ENCODE measurements at places on chromosomes 1 and 21. TPM values are rescaled to one million over a fixed set of nuclear protein-coding genes. Genes with fewer than 3 reads are reported as not detected.

The KCNK2 gene
- not detected for polyA plus RNA-seq

The ELAPOR1 gene
- 10.3 TPM for polyA plus RNA-seq

- DNase-seq, result no peak
- no peaks in the 10 kb centered on the region for H3K4me1 ChIP-seq
- H3K27me3 ChIP-seq, result no peaks in the 10 kb centered on the region
- no peaks in the 10 kb centered on the region for H3K36me3 ChIP-seq
Measured at GRCh38 chr1:42000766-42001165, 82.0 kb upstream of the HIVEP3 start.

DNA sequence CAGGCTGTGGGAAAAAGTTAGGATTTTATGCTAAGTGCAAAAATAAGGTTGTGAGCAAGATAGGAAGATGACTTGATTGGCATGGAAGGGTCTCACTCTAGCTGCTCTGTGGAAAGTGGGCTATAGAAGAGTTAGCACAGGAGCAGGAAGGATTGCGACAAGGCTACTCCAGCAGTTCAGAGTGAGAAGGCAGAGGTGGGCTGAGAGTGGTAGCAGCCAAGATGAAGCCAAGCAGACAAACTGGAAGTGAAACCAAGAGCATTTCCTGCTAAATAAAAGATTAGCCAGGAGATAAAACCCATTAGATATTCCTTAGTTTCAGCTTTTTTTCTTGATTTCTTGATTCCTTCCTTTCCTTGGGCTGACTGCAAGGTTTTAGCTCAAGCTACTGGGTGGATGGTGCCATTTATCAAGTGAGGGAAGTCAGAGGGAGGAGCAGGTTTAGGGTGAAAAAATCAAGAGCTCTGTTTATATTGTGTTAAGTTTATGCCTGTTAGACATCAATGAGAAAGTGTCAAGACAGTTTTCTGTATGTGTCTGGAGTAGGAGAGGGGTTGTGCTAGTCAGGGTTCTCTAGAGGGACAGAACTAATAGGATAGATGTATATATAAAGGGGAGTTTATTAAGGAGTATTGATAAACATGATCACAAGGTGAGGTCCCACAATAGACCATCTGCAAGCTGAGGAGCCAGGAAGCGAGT lies 33.1 kb upstream of the ZNF644 start:
- no peak overlapping the region for H3K27ac ChIP-seq

The ANGPTL3 gene
- polyA plus RNA-seq, result not detected

- no peak for DNase-seq
- no peaks in the 10 kb centered on the region for H3K36me3 ChIP-seq
- no peaks in the 10 kb centered on the region for H3K4me1 ChIP-seq
- H3K27me3 ChIP-seq, result no peaks in the 10 kb centered on the region
Measured at GRCh38 chr1:71298633-71299032, 217.8 kb upstream of the ZRANB2 start.

DNA sequence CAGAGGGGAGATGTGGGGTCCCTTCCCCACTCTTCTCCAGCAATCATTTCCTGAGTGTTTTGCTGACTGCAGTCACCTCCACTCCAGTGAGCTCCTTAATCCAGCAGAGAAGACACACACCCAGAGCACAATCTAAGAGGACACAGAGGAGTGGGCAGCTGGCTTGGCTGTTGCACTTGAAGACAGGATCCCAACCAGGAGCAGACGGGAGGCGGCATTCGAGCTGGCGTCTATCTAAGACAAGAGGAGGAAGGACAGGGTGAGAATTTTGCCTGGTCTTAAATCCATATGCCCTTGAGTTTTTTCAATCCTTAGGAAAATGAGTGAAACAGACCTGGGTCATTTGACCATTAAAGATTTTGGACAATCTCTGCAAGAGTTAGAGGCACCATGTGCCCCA lies 56.1 kb upstream of the SIM2 start:
- no peak for DNase-seq
- H3K27ac ChIP-seq, result no peak overlapping the region
- H3K36me3 ChIP-seq, result no peaks in the 10 kb centered on the region
- no peaks in the 10 kb centered on the region for H3K4me1 ChIP-seq
- H3K27me3 ChIP-seq, result no peaks in the 10 kb centered on the region

The CGN gene
- polyA plus RNA-seq, result not detected

DNA sequence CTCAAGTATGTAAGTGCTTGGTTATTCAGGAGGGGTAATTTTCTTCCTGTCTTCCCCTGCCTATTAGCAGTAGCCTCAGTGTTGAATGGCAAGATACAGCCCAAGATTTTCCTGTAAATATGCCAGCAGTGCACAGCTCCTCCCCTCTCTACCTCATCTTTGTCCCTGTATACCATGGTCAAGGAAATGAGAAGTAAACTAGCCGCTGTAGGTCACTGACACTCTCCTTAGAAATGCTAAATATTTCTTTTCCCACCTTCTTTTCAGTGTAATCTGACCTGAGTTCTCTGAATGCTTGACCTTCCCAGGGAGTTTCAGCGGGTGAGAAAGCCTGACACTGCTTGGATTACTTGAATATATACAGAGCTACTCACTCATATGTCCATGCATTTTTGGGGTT lies 84.1 kb upstream of the ZNF326 start:
- no peaks in the 10 kb centered on the region for H3K36me3 ChIP-seq
- no peaks in the 10 kb centered on the region for H3K4me1 ChIP-seq
- H3K27me3 ChIP-seq, result no peaks in the 10 kb centered on the region
- no peak for DNase-seq
- no peak overlapping the region for H3K4me3 ChIP-seq
- H3K27ac ChIP-seq, result no peak overlapping the region

DNA sequence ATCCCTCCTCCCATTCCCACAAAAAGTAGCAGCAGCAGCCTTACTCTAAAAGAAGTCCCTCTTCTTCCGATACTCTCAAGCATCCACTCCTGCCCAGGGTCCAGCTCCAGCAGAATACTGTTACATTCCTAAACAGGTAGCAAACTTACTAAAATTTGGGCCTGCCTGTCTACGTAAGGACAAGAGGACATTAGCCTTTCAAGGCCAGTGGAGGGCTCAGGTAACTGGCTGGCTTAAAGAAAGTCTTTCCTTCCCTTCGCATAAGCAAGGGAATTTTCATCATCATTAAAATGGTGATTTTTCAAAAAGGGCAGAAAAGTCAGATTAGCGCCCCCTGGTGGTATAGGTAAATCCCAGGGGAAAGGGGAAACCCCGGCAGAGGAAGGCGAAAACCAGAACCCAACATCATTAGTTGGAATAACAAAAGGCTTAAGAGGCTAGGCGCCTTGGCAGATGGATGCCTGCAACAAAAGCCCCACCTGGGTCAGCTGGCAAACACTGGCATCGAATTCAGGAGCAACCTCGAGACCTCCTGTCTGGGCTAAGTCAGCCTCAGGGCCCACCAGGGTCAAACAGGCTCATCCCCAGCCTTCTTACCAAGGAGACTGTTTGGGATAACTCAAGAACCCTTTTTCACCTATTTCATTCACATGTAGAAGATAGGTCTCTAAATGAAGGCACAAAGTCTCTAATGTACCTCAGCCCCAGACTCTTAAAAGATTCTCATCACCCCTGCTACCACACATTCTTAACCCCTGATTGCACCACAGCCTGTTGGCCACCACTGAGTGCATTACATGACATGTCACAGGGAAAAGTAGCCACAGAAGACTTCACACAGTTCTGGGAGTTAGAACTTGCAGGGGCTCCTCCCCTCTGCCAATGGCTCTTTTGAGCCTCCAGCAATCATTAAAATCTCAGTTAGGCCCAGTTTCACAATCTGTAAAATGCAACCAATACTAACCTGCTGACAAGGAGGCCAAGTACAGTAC lies 36.7 kb downstream of the ERI3 start:
- H3K27me3 ChIP-seq, result no peaks in the 10 kb centered on the region
- no peaks in the 10 kb centered on the region for H3K4me1 ChIP-seq
- H3K27ac ChIP-seq, result no peak overlapping the region
- DNase-seq, result peak; percentile 48
- peaks cover 6% of the 10 kb centered on the region for H3K36me3 ChIP-seq
- H3K4me3 ChIP-seq, result no peak overlapping the region

GRCh38 chr21:16554503-16554902 lies 824.7 kb downstream of the USP25 start:
- H3K27ac ChIP-seq, result no peak overlapping the region
- H3K4me3 ChIP-seq, result no peak overlapping the region
- DNase-seq, result no peak
- no peaks in the 10 kb centered on the region for H3K36me3 ChIP-seq
- no peaks in the 10 kb centered on the region for H3K4me1 ChIP-seq
- no peaks in the 10 kb centered on the region for H3K27me3 ChIP-seq

The LRRC7 gene
- polyA plus RNA-seq, result 0.15 TPM

- H3K4me3 ChIP-seq, result no peak overlapping the region
- no peaks in the 10 kb centered on the region for H3K36me3 ChIP-seq
- H3K4me1 ChIP-seq, result no peaks in the 10 kb centered on the region
- no peak overlapping the region for H3K27ac ChIP-seq
Measured at GRCh38 chr1:242731446-242731845, 206.9 kb upstream of the PLD5 start.

- peak overlapping the region; percentile 86 for H3K27ac ChIP-seq
- peaks cover 41% of the 10 kb centered on the region for H3K4me1 ChIP-seq
- no peak for DNase-seq
- no peaks in the 10 kb centered on the region for H3K27me3 ChIP-seq
Measured at GRCh38 chr1:25989440-25990234, 8.2 kb downstream of the PAFAH2 start.

The LMOD1 gene
- polyA plus RNA-seq, result not detected

DNA sequence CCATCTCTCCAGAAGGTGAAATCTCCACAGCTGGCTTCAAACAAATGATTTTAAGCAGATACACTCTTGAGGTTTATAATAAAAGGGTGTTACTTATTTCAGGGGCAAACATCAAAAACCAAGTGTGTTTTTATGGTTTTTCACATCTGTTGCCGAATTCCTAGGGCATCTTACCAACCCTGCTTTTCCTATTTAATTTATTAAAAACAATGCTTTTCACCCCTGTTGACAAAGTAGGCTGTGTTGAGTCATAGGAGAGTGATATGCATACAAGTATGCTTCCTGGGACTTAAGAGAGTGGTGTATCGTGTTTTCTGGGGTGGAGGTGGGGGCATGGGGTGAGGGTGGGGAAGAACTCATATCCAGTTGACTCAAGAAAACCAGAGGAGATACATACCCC lies 29.3 kb upstream of the IL20 start:
- peaks cover 3% of the 10 kb centered on the region for H3K4me1 ChIP-seq
- no peak overlapping the region for H3K4me3 ChIP-seq
- no peaks in the 10 kb centered on the region for H3K36me3 ChIP-seq
- no peak for DNase-seq

All from naive thymus-derived CD4-positive, alpha-beta T cell (primary cell).